ENCODE measurements at places on chromosomes 4 and X.

GRCh38 chr4:12912896-12913418 is 571.2 kb downstream of the RAB28 start:
- DNase-seq: no peak

DNA sequence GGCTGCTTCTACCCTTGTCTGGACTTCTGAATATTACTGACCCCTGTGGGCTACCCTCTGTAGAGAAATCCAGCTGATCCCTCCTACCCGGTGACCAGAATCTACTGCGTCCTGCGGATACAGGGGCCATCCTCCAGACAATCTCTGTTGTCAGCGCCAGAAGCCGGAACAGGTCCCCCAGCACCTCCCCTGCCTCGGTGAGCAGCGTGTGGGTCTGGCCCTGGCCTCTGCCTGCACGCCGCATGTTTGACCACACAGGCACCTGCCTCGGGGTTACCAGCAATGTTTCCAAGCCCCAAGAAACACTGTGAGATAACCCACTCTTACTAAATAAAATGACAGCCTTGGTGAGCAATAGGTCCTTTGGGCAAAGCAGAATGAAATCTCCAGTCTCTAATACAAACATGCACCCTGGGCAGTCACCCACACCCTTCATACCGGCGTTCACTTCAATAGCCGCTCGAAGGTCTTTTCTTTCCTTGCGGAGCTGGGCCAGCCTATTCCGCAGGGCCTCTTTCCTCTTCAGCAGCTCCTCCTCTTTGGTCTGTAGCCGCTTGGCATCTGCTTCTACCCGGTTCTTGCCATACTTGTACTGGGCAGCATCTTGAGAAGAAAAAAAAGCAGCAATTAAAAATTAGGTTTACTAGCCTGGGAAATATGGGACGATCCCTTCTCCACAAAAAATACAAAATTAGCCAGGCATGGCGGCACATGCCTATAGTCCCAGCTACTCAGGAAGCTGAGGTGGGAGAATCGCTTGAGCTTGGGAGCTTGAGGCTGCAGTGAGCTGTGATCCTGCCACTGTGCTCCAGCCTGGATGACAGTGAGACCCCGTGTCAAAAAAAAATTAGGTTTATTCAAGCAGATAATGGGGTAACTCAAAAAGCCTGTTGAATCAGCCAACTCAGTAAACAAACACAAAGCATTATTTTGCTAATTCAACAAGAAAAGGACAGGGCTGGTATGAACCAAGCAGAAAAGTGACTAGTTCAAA is 165.1 kb downstream of the AFAP1 start:
- no peak for DNase-seq

DNA sequence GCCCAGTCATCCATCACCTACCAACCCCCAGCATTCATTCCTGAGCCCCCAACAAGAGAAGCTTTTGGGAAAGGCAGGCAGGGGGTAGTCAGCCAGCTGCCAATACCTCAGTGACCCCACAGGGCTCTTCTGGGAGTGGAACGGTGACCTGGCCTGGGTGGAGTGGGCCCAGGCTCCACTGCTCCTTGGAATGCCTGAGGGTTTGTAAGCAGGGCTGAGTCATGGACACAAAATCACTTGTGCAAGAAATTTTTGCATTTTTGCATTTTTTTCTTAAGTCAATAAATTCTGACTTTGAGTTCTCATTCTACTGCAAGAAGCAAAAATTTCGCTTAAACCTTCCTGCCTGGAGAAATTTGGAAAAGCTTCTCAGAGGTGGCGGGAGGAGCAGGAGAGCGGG is 18.5 kb downstream of the SORCS2 start:
- DNase-seq: peak; percentile 81

DNA sequence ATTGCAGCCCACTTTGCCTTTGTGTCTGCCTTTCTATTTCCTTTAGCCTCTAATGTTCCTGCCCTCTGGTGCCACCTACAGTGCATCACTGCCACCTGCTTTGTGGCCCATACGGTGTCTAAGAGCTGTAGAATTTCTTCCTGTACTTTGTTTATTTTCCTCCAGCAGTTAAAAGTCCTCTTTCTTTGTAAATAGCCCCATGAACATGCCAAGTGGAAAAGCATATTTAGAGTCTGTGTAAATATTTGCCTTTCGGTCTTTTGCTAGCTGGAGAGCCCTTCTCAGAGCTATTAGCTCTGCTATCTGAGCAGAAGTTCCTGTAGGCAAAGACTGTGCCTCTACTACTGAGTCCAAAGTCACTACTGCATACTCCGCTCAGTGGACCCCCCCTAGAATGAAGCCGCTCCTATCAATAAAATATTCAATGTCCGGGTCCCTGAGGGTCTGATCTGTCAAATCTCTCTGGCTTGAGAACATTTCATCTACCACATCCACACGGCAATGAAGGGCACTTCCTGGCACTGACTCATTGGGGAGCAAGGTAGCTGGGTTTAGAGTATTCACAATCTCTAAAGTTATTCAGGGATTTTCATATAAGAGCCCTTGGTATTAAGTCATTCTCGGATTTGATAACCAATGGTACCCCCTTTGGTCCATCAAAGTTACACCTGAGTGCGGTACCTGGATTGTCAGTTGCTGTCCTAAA is 36.3 kb downstream of the SULT1E1 start:
- DNase-seq: no peak

GRCh38 chr4:179145746-179146525 is 1703.7 kb upstream of the AGA start:
- peak; percentile 57 for DNase-seq

- no peak for DNase-seq
Measured at GRCh38 chrX:133374874-133375387, 40.4 kb downstream of the GPC4 start.

- DNase-seq: no peak
Measured at GRCh38 chr4:30386266-30386895, 333.8 kb upstream of the PCDH7 start.

DNA sequence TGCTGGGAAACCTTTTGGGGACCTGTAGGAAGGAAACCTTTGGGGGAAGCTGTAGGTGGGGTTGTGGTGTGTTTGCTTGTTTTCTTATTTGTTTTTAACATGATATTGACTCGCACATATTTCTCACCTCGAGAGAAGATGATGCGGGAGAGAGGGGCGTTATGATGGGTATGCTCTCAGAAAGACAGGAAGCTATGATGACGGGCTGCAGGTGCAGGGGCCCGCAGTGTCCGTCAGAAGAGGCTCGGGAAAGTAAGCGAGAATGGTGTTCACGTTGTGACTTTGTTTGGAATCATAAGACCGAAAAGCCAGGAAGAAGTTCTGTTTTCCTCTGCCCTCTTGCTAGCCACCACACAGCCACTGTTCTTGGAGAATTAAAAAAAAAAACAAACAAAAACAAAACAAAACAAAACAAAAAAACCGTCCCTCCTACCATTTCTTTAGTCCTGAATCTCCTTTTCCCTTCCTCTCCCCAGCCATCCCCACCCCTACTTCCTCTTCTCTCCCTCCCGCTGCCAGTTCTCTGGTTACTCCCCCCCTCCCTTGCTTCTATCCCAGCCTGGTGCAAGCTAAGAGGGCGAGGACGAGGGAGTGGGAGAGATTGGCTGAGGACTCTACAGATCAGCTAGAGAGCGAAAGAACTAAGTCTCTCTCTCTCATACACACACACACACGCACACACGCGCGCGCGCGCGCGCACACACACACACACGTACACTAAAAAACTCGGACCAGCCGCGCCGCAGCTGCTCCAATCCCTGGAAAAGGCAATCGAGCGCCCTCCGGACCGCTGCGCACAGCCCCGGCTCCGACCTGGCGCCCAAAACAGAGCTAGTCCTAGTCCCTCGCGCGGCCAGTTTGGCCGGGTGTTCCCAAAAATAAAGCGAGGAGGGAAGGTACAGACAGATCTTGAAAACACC is at the start of gene BMP3:
BMP3 (plus strand) TSS at position 648 of the 920 bp plus-strand sequence. CDS start 577 bp downstream, outside the sequence.
- DNase-seq: no peak

GRCh38 chr4:6777636-6778281 is 4.8 kb upstream of the KIAA0232 start:
- DNase-seq: no peak

GRCh38 chr4:3401436-3402171 is 40.2 kb upstream of the HGFAC start:
- no peak for DNase-seq

GRCh38 chrX:18406531-18407266 is 18.7 kb upstream of the CDKL5 start:
- DNase-seq: no peak

DNA sequence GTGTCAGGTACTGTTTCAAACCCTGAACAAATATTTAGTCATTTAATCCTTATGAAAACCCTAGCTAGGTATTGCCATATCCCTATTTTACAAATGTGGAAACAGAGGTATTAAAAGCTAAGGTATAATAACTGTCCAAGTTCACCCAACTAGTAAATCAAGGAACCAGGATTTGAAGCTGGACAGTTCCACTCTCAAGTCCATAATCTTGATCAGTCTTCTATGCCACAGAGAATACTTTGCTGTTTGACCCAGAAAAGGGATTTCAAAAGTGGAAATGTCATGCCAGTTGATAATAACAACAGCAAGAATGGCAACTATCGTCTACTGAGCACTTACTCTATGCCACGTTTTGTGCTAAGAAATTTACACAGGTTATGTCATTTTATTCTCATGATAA is 90.4 kb upstream of the KIT start:
- DNase-seq: no peak

DNA sequence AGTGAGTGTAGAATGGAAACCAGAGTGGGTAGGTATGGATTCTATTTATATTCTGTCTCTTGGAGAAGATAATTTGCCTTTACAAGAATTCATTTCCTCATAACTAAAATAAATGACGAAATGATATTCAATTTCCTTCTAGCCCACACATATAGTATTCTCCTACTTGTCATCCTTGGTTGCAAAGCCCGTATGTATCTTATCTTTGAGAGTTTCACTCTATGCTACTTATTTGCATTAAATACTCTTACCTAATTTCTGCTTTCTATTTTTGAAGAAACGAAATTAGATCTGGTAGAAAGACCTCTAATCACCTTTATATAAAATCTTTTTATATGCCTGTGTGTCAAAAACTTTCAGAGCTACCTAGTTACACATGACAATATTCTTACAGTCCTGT is 457.7 kb downstream of the NKX6-1 start:
- no peak for DNase-seq

DNA sequence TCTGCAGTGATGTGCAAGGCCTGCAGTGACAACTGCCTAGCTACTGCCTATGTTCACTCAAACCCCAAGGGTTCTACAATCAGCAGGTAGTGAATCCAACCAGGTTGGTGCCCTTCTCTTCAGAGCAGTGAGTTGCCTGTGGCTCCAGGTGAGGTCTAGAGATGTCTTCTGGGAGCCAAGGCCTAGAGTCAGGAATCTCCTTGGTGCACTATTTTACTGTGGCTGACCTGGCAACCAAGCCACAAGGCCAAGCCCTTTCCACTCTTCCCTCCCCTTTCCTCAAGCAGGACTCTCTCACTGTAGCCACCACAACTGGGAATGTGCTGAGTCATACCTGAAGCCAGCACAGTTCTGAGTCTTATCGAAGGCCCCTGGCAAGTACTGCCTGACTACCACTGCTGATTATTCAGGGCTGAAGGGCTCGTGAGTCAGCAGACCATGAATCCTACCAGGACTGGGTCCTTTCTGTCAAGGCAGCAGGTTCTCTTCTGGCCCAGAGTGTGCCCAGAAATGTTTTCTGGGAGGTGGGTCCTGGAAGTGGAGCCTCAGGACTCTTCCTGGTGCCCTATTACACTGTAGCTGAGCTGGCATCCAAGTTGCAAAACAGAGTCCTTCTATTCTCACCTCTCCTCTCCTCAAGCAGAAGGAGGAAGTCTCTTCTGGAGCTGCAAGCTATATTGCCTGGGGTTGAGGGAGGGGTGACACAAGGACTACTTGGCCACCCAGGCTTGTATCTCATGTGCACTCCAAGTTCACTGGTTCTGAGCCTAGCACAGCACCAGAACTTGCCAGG is 111.6 kb downstream of the BTC start:
- DNase-seq: peak; percentile 97

GRCh38 chr4:40309250-40309774 is 25.8 kb upstream of the CHRNA9 start:
- DNase-seq: no peak

- DNase-seq: no peak
Measured at GRCh38 chrX:26007462-26007861, 130.7 kb upstream of the MAGEB18 start.

- DNase-seq: no peak
Measured at GRCh38 chr4:159042868-159043267, 60.0 kb upstream of the RAPGEF2 start.

DNA sequence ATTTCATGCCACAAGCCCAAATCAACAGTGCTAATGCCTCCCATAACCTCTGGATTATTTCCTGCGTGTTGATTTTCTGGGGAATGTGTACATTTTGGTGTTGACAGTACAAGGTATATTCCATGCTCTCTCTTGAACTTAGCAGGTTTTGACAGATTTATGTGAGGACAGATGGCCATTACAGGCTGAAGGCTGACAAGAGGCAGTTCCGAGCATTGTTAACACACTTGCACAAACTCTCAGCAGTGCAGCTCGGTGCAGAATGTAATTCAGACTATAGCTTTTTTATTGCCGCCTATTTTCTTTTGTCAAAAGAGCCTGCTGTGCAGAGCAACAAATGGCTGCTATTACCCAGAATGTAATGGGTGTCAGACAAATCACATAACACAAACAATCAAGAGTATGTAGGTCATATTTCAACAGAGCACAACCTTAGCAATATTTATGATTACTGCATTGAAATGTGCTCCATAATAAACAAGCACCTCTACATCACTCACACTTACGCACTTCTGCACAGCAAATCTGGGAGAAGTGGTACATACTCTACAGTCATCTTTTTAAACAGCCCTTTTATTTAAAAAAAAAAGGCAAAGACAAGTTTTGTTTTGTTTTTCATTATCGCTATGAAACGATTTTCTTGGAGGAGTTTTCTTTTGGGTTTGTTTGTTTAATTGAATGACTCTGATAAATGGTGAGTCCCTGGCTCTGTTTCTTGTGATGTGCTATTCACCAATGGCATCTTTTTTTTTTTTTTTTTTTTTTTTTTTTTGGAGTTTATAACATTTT is 71.6 kb downstream of the PPARGC1A start:
- DNase-seq: no peak

- DNase-seq: peak; percentile 21
Measured at GRCh38 chr4:164169591-164169990, 584.3 kb upstream of the SMIM31 start.

GRCh38 chrX:114787061-114787460 is 203.2 kb downstream of the HTR2C start:
- no peak for DNase-seq

- DNase-seq: no peak
Measured at GRCh38 chr4:133969202-133969848, 232.3 kb downstream of the PABPC4L start.

DNA sequence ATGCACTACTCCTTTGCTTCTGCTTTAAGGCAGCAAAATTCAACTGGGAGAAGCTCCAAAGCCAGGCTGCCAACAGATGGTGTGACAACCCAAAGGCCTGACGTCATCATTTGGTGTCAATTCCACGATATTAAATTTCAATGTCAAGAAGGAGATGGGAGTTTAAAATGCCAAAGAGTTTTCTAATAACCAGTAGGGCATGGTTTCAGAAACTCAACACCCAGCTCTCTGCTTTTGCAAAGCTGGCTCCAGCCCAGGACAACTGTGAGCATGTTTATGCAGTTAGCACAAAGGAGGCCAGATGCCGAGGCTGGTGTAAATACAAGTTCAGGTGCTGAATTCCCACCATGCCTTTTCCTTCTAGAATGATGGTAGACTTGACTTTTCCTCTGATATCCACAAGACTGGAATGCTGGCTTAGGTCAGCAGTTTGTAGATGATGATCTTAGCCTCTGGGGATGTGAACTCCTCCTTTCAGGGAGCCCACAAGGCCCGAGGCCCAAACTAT is 67.3 kb downstream of the AFAP1 start:
- no peak for DNase-seq

Measured in kidney epithelial cell (primary cell).